ENCODE measurements at places on chromosomes 4 and X.
A peak's percentile ranks its signal among the peaks of the same experiment; 100 is the strongest.

GRCh38 chr4:149534779-149535178 lies 280.9 kb downstream of the IQCM start:
- H3K27ac ChIP-seq = no peak overlapping the region
- no peak for DNase-seq
- H3K36me3 ChIP-seq = no peaks in the 10 kb centered on the region
- H3K27me3 ChIP-seq = no peaks in the 10 kb centered on the region
- no peaks in the 10 kb centered on the region for H3K4me1 ChIP-seq
- H3K4me3 ChIP-seq = no peak overlapping the region

DNA sequence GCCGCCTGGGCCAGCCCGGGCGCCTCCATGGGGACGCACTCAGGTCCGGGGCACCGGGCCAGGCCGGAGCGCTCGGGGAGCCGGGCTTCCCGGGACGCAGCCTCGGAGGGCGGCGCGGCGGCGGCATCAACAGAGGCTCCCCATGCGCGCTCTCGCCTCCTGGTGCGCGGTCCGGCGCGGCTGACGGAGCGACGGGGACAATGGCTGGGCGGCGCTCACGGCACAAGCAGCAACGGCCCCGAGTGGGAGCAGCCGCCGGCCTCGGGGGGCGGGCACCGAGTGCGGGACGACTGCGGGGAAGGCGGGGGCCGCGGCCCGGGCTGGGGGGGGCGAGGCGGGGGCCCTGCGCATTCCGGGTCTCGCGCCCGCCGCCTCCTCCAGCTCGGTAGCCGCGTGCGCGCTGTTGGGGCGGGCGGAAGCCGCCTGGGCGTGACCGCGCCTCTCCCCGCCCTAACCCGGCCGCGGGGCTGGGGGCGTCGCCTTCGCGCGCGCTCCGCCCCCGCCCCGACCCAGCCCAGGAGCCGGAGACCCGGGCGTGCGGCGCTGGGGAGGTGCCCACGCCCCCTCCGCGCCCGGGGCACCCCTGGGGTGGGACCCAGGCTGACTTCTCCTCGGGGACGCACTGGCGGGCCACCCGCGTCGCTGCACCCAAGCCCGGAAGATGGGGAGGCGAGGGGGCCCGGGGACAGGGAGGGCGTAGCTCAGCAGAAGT lies at the start of gene PRKX:
TSS of gene PRKX (minus strand) at position 425 of the 712 bp plus-strand sequence. CDS start at position 29, 396 bp downstream.
- no peaks in the 10 kb centered on the region for H3K27me3 ChIP-seq
- H3K4me1 ChIP-seq = no peaks in the 10 kb centered on the region
- peak within 1 kb of the TSS; percentile 61 for H3K4me3 ChIP-seq

DNA sequence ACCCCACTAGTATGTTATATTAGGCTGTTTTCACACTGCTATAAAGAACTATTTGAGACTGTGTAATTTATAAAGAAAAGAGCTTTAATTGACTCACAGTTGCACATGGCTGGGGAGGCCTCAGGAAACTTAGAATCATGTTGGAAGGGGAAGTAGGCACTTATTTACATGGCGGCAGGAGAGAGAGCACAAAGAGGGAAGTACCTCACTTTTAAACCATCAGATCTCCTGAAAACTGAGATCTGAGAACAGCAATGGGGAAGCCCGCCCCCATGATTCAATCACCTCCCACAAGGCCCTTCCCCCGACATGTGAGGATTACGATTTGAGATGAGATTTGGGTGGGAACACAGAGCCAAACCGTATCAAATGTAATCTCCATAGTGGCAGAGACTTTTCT lies 45.4 kb upstream of the XK start:
- no peaks in the 10 kb centered on the region for H3K36me3 ChIP-seq
- no peaks in the 10 kb centered on the region for H3K4me1 ChIP-seq
- no peak overlapping the region for H3K27ac ChIP-seq
- no peaks in the 10 kb centered on the region for H3K27me3 ChIP-seq
- no peak for DNase-seq
- H3K4me3 ChIP-seq = no peak overlapping the region

GRCh38 chr4:76108467-76109181 lies 34.1 kb downstream of the ART3 start:
- no peak for DNase-seq
- H3K27me3 ChIP-seq = no peaks in the 10 kb centered on the region
- H3K4me3 ChIP-seq = no peak overlapping the region
- H3K4me1 ChIP-seq = no peaks in the 10 kb centered on the region
- H3K36me3 ChIP-seq = peaks cover 11% of the 10 kb centered on the region
- no peak overlapping the region for H3K27ac ChIP-seq

DNA sequence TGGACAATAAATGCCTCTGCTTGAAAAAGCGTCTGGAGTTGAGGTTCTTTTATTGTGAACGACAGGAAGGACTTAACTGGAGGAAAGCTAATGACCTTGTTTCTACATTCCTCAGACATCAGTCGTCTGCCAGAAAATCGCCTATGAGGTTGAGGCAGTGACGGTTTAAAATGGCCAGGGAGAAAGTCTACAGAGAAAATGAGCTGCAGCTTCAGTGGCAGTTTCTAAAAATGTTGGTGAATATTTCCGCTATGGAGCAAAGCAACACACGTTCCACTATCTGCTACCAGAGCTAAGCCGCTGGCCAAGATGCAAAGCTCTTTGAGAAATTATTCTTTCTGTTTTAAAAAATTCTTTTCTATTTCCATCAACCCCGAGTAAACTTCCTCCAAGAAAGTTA lies 116.9 kb upstream of the GALNT7 start:
- no peaks in the 10 kb centered on the region for H3K36me3 ChIP-seq
- no peaks in the 10 kb centered on the region for H3K27me3 ChIP-seq
- no peak overlapping the region for H3K27ac ChIP-seq
- DNase-seq = no peak
- H3K4me3 ChIP-seq = peak overlapping the region; percentile 12
- no peaks in the 10 kb centered on the region for H3K4me1 ChIP-seq

DNA sequence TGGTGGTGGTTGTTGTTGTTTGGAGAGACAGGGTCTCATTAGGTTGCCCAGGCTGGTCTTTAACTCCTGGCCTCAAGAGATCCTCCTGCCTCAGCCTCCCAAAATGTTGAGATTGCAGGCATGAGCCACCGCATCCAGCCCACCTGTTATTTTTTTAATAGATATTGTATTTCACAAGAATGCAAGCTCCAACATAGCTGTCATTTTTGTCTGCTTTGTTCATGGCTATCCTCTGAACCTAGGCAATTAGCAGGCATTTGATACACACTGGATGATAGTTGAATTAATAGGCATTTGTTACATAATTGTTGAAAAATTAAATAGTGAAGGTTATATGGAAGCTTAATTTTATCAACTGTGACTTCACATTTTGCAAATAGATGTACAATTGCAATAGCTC lies 64.7 kb downstream of the BANK1 start:
- no peaks in the 10 kb centered on the region for H3K27me3 ChIP-seq
- H3K36me3 ChIP-seq = no peaks in the 10 kb centered on the region
- no peak for DNase-seq
- H3K4me1 ChIP-seq = no peaks in the 10 kb centered on the region

DNA sequence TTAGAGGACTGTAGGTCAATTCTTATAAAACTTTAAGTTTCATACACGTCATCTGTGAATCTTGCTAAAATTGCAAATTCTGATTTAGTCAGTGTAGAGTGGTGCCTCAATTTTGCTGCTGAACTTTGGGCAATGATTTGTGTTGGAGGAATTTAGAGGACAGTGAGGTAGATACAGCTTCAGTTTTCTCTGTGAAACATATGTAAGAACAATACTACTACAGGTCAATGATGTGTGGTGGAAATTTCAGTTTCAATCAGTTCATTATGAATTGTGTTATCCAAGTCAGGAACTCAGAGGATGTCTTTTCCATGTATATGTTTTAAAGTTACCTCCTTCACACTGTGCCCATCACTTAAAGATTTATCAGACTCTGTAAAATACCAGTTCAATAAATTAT lies 1597.8 kb upstream of the PCDH10 start:
- no peaks in the 10 kb centered on the region for H3K36me3 ChIP-seq
- no peaks in the 10 kb centered on the region for H3K4me1 ChIP-seq
- H3K27ac ChIP-seq = no peak overlapping the region
- no peaks in the 10 kb centered on the region for H3K27me3 ChIP-seq
- DNase-seq = no peak

DNA sequence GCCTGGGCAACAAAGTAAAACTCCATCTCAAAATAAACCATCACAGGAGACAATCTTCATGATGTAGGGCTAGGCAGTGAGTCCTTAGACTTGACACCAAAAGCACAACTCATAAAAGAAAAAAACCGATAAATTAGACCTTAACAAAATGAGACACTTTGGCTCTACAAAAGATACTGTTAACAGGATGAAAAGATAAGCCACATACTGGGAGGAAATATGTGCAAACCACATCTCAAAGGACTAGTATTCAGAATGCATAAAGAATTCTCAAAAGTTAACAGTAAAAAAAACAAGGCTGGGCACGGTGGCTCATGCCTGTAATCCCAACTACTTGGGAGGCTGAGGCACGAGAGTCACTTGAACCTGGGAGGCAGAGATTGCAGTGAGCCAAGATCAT lies 13.2 kb downstream of the EFHC2 start:
- no peaks in the 10 kb centered on the region for H3K4me1 ChIP-seq
- no peak overlapping the region for H3K27ac ChIP-seq
- H3K4me3 ChIP-seq = no peak overlapping the region
- DNase-seq = no peak
- no peaks in the 10 kb centered on the region for H3K27me3 ChIP-seq

- H3K4me1 ChIP-seq = peaks cover 9% of the 10 kb centered on the region
- no peaks in the 10 kb centered on the region for H3K27me3 ChIP-seq
- no peak overlapping the region for H3K27ac ChIP-seq
- H3K4me3 ChIP-seq = no peak overlapping the region
Measured at GRCh38 chr4:173488656-173489055, 41.4 kb downstream of the HAND2 start.

- no peaks in the 10 kb centered on the region for H3K36me3 ChIP-seq
- DNase-seq = no peak
- H3K4me1 ChIP-seq = no peaks in the 10 kb centered on the region
Measured at GRCh38 chr4:82104578-82104977, 269.2 kb downstream of the HNRNPD start.

- H3K27me3 ChIP-seq = no peaks in the 10 kb centered on the region
- peaks cover under 1% of the 10 kb centered on the region for H3K36me3 ChIP-seq
- peaks cover 6% of the 10 kb centered on the region for H3K4me1 ChIP-seq
- DNase-seq = no peak
- peak overlapping the region; percentile 83 for H3K27ac ChIP-seq
Measured at GRCh38 chrX:155071694-155072280, 479 bp downstream of the BRCC3 start.

DNA sequence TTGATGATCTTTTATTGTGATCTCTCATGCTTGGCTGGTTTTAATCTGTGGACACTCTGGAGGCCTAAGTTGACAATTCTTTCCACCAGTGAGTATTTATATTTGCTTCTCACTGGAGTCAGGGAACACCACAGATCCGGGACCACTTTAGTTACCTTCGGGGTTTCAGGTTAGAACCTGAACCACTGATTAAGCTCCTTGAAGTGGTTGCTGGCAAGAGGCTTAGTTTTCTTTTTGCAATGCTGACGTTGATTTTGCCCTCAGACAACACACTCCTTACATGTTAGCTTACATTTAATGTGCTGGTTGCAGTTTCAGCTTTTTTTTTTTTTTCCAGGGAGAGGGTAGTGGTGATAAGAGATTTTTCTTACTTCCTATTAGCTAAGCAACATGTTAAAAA lies 10.5 kb upstream of the ZNF330 start:
- H3K27me3 ChIP-seq = no peaks in the 10 kb centered on the region
- H3K36me3 ChIP-seq = no peaks in the 10 kb centered on the region
- DNase-seq = no peak
- no peak overlapping the region for H3K4me3 ChIP-seq
- no peaks in the 10 kb centered on the region for H3K4me1 ChIP-seq

- peak overlapping the region; percentile 67 for H3K27ac ChIP-seq
- no peak for DNase-seq
- no peaks in the 10 kb centered on the region for H3K27me3 ChIP-seq
- peaks cover 10% of the 10 kb centered on the region for H3K4me1 ChIP-seq
- peaks cover 43% of the 10 kb centered on the region for H3K36me3 ChIP-seq
Measured at GRCh38 chr4:184792334-184792733, 33.4 kb downstream of the ACSL1 start.

- H3K4me3 ChIP-seq = no peak overlapping the region
- H3K4me1 ChIP-seq = no peaks in the 10 kb centered on the region
- no peaks in the 10 kb centered on the region for H3K36me3 ChIP-seq
- DNase-seq = peak; percentile 92
- no peaks in the 10 kb centered on the region for H3K27me3 ChIP-seq
- H3K27ac ChIP-seq = no peak overlapping the region
Measured at GRCh38 chrX:1239681-1240142, 27.3 kb upstream of the CRLF2 start.

- H3K27me3 ChIP-seq = no peaks in the 10 kb centered on the region
- H3K36me3 ChIP-seq = no peaks in the 10 kb centered on the region
- no peak overlapping the region for H3K27ac ChIP-seq
- no peak overlapping the region for H3K4me3 ChIP-seq
- DNase-seq = no peak
Measured at GRCh38 chrX:108285356-108285755, 152.9 kb downstream of the COL4A6 start.

DNA sequence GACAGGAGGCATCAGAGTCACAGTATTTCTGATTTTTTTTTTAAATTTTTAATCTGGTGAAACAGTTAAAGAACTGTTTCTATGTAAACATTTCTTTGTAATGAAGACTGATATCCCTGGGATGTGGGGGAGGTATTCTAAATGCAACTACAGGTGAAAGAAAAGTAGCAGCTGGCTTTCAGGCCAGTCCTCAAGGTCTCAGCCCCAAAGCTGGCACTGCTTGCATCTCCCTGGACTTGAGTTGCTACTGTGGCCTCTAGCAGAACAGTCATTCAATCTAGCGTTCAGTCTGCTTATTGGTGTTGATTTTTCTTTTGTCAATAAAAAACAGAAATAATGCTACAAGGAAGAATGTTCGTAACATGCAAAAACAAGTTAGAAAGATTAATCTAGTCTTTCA lies 4.9 kb downstream of the MBNL3 start:
- H3K27me3 ChIP-seq = no peaks in the 10 kb centered on the region
- H3K36me3 ChIP-seq = no peaks in the 10 kb centered on the region
- H3K4me3 ChIP-seq = no peak overlapping the region
- H3K27ac ChIP-seq = no peak overlapping the region
- H3K4me1 ChIP-seq = peaks cover 7% of the 10 kb centered on the region

GRCh38 chrX:57752866-57753265 lies 72.8 kb upstream of the NLRP2B start:
- no peaks in the 10 kb centered on the region for H3K4me1 ChIP-seq
- H3K27ac ChIP-seq = no peak overlapping the region
- no peak overlapping the region for H3K4me3 ChIP-seq
- no peaks in the 10 kb centered on the region for H3K36me3 ChIP-seq
- no peak for DNase-seq
- H3K27me3 ChIP-seq = no peaks in the 10 kb centered on the region
